Endodermal cell (in vitro differentiated cells): ENCODE measurements at places on chromosomes 6 and 20. TPM values are rescaled to one million over a fixed set of nuclear protein-coding genes. Genes with fewer than 3 reads are reported as not detected.
A peak's percentile ranks its signal among the peaks of the same experiment; 100 is the strongest.

DNA sequence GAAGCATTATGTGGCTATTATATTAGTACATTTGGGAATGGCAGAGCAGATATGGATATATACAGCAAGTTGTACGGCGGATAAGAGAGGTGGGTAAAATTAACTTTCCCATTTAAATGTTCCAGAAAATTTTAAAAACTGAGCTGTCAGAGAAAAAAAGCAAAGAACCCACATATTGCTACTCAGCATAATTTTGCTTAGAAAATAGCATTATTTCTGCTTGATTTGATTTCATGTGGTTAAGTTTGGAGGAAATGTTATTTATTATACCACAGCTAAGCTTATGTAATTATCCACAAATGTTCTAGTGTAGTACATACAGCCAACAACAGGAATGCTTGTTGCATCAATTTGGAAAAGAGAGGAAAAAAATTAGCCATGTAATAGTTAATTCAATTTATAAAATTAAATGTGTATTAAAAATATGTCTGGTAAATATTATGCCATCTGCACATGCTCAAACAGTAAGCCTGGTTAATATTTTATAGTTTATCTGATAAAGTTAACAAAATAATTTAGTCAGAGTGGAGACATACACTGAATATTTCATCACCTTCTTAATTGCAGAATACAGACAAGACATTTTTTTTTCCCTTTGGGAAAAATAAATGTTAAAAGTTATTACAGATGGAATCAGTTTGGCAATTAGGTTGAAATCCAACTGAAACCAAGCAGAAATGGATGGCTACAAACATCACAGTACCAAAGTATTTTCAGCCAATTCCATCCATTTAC, 172.1 kb upstream of the ID4 start:
- no peak for DNase-seq

DNA sequence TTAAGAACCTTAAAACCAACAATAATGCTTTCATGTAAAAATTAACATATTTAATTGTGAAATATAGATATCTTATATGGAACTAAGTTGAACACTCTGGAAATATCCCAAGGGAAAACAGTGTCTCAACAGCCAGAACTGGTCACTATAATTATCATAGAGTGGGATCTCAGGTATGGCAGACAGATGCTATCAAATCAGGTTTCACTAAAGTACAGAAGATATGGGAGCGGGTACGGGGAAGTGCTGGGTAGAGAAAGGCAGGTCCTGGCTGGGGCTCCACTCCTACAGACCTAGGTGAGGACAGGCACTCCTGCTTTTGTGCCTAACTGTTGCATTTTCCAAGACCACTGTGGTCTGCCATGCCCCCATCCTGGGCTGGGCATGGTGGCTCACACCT, 128.2 kb upstream of the BEND3 start:
- DNase-seq: no peak

- DNase-seq: no peak
Observed at GRCh38 chr6:130740308-130740707, 86.9 kb upstream of the SMLR1 start.

The GPSM3 gene
- total RNA-seq: 17.6 to 25.0 TPM (median 22.4 TPM) in 3 replicates

GRCh38 chr20:2767768-2768631, 32.4 kb downstream of the CPXM1 start:
- peak; percentile 53 for DNase-seq

GRCh38 chr20:22232923-22233322, 351.4 kb downstream of the FOXA2 start:
- DNase-seq: no peak

GRCh38 chr6:144215402-144215931, 65.2 kb downstream of the STX11 start:
- DNase-seq: peak; percentile 52

- DNase-seq: no peak
Observed at GRCh38 chr6:151811081-151811480, 3.6 kb downstream of the ESR1 start.

DNA sequence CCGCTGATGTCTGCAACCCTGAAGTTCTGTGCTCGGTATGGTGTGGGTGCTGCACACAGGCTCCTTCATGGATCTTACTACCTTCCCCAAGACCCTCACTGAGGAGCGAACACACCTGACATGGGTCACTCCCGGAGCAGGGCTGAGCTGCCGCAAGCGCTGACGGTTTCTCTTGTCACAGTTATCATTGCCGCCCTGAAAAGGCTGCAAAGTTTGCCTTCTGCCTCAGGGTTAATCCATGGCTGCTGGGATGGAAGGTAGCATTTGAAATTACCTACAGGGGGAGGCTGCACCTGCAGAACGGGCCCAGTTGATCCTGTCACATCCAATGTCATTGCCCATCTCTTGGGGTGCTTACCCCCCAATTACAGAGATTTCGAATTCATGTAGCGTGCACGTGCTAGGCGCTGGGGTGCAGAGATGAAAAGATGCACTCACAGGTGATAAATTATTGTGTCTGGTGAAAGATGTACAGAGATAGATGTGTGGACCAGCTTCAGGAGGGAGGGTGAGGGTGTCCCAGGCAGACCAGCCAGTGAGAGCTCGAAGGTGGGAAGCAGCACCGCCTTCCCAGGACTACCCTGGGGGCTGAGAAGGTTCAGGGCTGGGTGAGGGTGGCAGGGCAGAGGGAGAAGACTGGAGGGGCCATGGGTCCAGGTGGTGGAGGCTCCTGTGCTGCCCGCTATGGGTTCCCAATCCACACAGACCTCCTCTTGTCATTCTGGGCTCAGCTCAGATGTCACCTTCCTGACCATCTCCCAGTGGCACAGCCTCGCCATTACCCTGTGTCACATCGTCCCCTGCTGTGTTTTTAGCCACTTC, 120.1 kb downstream of the SYCP2 start:
- DNase-seq: peak; percentile 28

The EBF4 gene
- 9.4 to 12.9 TPM (median 12.1 TPM) in 3 replicates for total RNA-seq

The CYP24A1 gene
- total RNA-seq: 0.13 TPM in 1 of 2 replicates, not detected in the other

DNA sequence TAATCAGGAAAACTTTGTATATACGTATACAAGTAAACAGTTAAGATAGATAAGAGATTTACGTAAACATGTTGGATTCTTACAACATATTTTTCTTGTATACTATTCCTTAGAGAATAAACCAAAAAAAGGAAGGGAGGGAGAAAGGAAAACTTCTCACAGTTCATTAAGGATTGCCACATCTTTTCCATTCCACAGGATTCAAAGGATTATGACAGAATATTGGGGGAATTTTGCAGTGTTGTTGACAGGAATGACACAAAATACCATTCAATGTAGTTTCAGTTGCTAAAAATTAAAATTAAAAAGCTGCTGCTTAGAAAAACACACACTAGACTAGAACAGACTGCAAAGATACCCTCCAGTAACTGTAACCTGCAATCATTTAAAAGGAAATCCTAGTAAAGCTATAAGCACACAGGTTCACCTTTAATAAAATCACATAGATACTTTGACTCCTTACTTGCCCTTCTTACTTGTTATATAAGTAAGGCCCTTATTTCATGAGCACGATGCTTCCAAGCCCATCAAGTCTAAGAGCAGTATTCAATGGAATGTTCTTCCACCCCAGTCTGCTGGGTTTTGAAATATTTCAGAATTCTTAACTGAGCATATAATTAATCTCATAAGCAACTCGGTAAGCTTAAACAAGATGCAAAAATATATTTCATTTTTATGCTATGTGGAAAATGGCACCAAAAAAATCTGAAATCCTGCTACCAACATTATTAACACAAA, 107.8 kb downstream of the SMLR1 start:
- no peak for DNase-seq

DNA sequence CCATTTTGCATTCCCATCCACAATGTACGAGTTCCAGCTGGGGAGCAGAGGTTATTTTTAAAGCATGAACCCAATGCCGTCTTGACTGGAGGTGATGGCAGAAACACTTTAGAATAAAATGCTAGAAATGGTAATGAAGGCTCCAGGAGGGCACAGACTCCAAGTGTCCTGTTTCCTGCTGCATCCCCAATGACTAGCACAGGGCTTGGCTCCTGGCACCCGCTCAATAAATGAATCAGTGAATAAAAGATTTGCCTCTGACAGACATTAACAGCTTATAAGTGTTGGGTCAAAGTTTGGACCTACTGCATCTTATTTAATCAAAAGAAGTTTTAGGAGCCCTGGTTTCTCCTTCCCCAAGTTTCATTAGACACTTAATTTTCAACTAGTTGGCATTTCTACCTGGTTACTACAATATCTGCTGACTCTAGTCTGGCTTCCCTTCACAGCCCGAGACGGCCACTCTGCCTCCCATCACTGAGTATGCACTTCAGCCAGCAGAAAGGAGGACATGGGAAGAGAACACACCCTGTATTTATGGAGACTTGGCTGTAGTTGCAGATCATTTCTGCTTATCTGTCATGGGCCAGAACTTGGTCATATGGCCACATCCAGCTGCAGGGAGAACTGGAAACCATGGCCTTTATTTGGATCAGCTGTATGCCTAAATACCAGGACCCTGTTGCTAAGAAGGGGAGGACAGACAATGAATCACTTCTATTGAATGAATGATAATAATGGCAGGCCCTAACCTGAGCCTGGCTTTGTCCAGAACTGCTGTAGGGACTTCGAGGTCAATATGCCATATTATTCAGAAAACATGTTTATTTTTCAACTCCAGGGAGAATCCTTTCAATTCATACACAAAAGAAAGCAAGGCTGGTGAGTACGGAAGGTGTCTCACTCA, 63.1 kb downstream of the TTI1 start:
- peak; percentile 7 for DNase-seq

The TREML2 gene
- not detected in 3 replicates for total RNA-seq

- no peak for DNase-seq
Observed at GRCh38 chr20:36507746-36508145, 33.6 kb upstream of the MYL9 start.

The PET117 gene
- total RNA-seq: 31.5 and 34.2 TPM in 2 replicates

The LGSN gene
- total RNA-seq: not detected in 3 replicates

- no peak for DNase-seq
Observed at GRCh38 chr20:35563834-35564233, 22.0 kb downstream of the ERGIC3 start.

DNA sequence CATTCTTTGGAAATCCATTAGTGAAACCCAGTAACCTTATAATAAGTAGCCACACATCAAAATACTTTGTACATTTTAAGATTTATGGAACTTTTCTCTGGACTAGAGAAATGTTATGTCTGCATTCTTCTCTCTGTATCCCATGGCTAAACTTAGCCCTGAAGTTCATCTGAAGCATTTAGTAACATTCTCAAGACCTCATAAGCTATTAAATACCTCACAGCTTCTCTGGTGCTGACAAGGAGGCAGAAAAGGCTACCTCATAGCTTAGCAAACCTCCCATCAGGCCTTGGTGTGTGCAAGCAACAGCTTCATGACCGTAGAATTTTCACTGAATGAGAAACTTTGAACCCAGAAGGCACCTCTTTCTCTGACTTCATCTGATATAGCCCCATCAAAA, 38.9 kb upstream of the HDGFL1 start:
- no peak for DNase-seq

DNA sequence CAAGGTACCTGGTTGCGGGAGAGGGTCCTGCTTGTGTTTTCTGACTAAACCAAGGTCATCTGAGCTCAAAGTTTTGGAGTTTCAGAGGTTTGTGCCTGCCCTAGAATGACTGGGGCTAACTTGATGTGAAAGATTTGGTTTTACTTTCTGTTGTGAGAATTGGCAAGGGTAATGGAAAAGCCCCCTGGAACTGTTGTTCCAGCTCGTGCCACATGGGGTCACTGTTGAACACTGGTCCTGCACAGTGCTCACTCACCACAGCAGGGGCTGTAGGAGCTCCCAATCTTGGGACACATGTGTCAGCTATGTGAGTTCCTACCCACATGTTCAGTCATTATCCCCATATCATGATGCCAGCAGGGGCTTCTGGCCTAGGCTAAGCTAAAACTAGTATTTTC, 6.5 kb downstream of the TGM6 start:
- DNase-seq: peak; percentile 94

- peak; percentile 67 for DNase-seq
Observed at GRCh38 chr20:32580970-32581838, 3.9 kb downstream of the NOL4L start.

DNA sequence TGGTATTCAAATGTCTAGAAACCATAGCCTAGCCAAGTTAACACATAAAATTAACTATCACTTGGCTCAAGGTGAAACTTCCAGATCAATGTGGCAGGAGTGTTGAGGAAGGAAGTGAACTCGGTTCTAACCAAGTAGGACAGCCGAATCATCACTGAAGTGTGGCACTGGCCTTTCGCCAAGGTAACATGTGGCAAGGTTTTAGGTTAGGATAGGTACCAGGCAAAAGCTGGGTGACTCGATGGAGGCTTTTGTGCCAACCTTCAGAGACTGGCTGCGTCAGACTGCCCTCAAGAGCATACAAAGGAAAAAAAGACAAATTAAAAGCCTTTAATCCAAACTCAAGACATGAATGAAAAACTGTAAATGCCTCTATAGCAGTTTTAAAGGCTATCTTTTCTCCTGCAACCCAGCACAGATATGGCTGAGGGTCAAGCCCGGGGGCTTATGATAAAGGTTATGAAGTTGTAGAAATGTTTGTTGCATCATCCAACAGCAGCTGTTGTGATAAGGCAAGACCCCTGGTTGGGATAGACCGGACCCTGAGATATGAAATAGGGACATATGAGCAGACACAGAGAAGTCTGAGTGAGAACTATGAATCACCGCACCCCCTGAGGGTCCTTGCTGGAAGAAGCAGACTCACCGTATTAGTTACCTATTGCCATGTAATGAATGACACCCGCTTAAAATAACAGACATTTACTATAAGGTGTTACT, 11.9 kb downstream of the PSMB9 start:
- no peak for DNase-seq

DNA sequence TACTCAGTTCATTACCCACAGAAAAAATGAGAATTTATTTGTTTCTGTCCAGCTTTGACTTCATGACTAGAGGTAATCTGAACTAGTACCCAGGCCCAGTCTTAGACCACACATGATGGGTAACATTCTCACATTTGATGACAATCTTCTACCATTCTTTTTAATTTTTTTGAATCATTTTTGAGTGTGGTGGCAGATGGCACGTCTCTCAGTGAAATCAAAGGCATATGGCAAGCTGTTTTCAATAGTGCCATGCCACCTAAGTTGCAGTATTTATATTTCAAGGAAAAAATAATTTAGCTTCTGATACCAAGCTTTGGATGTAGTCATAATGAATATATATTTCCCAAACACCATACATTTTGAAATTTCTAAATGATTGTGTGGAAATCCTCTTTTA, 88.8 kb upstream of the HS3ST5 start:
- DNase-seq: no peak

The OXT gene
- not detected in 3 replicates for total RNA-seq

DNA sequence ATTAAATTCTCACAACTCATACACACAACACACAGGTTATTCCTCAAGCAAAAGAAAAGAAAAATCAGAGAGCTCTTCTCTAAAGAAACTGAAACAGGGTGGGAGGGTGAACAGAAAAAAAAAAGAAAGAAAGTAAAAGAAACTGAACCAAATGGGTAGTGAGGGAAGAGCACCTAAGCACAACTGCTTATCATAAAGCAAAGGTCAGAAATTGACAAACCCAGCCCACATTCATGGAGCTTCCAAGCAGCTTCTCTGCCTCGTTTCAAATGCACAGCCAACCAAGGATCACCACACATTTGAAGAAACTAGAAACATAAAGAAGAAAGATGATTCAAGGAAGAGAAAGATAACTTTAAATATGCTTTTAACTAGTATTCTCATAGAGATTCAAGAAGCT, 90.5 kb downstream of the RNGTT start:
- DNase-seq: no peak

The PRDM1 gene
- 68.4 and 74.3 TPM in 2 replicates for total RNA-seq
